ENCODE measurements at places on chromosomes 11 and 22. TPM values are rescaled to one million over a fixed set of nuclear protein-coding genes. Genes with fewer than 3 reads are reported as not detected.

DNA sequence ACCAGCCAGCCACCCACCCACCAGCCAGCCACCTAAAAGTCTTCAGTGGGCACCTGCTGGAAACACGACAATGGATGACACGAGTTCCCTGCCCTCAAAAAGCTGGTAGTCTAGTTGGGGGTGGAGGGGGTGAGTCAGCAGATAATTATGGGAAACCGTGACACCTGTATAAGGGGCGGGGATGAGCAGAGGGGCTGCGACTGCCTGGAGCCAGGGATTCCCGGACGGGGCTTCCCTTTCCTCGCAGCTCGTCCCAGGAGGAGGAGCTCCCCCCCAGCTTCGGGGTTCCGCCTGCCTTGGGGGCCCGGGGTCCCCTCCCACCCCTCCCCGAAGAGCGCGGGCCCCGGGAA, 2.3 kb upstream of the RTN4RL2 start:
- no peak for DNase-seq

DNA sequence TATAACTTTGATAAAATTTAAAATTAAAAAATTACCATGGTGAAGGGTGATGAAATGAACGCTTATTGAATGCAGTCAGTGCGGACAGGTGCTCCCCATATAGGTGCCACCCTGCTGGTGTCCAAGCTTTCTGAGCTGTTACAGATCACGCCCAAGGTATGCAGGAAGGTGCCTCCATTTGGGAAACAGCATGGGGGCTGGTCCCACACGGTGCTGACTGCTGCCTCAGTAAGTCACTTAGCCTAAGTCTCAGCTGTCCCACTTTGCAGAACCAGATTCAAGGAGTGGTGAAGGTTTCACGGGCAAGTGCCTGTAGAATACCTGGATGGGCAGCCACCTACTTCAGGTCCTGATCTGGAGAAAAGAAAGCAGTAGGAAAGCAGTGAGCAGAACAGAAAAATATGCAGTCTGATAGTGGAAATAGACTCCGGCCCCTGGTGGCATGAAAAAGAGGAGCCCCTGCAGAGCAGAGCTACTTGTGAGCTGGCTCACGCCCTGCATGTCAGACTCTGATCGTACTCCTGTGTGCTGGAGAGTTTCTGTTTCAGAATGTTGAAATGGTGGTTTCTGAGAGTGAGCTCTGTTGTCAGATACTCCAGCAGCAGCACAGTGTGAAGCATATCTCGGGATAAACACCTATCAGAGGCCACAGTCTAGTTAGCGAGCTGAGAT, 33.2 kb downstream of the ADORA2A start:
- DNase-seq: no peak

The BET1L gene
- 16.3 TPM for total RNA-seq

DNA sequence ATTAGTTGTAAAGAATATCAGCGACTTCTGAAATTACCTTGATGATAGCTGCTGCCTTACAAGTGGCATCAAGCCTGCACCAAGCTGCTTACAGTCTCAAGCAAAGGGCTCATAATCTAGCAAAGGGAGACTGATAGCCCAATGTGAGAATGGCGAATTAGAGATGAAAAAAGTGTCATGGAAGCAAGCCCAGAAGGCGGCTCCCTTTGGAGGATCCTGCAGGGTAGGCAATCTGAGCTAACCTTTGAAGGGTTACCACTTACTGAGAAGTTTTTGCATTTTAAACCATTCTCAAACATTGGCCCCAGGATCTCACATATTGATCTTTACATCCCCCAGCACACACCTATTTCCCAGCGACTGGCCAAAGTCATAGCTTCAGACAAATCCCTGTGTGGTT, 18.5 kb downstream of the GAB2 start:
- DNase-seq: no peak

- peak; percentile 77 for DNase-seq
Measured at GRCh38 chr22:41240377-41241132, at the start of gene CHADL. Gene CHADL (minus strand): TSS chr22:41240931. CDS start chr22:41240881, 50 bp downstream.

- no peak for DNase-seq
Measured at GRCh38 chr11:124893781-124894401, 3.8 kb downstream of the ROBO4 start.

The STIM1 gene
- total RNA-seq: 25.7 TPM

DNA sequence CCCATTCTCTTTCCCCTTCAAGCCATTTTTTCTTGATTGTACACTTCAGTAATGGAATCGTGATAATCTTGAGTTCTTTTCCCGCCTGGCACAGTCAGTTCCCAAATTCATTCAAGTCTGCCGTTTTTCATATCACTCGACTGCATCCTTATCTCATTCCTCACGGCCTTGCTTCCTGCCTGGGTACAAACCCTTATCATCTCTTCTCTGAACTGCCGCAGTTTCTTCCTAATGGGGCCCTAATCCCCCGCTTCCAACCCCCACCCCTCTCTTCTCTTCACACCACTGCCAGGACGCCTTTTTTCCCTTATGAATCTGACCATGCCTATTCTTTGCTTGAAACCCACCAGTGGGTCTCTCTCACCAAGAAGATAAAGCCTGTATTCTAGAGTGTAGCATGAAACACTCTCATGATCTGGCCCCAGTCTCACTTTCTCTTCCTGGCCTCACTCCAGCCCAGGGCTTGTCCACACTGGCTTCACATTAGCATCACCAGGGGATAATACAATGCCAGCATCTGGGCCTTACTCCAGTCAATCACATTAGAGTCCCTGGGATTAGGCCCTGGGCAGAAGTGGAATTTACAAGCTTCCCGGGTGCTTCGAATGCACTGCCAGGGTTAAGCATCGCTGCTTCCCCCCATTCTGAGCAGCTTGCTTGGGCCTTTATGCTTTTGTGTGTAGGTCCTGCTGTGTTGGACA, 102.1 kb downstream of the FBXO7 start:
- DNase-seq: no peak

DNA sequence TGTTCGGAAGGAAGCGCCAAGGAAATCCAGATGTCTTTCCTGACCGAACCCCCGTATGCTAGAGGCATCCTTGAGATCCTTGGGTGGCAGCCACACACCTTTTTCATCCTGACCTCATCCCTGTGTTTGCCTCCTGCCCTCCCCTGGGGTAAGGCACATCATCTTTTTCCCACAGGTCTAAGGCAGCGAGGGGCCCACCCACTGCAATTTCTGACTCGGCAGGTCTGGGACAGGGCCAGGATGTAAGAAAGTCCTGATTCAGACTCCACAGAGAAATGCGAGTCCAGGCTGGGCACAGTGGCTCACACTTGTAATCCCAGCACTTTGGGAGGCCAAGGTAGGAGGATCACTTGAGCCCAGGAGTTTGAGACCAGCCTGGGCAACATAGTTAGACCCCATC, 10.5 kb downstream of the ZMAT5 start:
- DNase-seq: no peak

DNA sequence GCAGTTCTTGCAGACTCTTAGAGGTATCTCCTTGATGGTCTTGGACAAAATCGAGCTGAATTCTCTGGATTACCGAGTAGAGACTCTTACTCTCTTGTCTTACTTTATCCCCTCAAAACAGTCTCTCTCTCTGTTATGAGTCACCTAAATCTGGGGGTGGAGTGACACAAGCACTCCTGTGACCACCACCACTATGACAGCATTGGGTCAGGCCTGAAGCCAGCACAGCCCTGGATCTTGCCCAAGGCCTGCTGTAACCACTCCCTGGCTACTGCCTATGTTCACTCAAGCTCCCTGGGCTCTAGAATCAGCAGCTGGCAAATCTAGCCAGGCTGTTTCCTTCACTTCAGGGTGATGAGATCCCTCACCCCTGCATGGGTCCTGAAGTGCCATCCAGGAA, 662.5 kb downstream of the LUZP2 start:
- no peak for DNase-seq

- no peak for DNase-seq
Measured at GRCh38 chr11:124915541-124916369, 3.3 kb upstream of the HEPN1 start.

GRCh38 chr11:3109434-3109833, 52.2 kb upstream of the CARS1 start:
- DNase-seq: no peak

DNA sequence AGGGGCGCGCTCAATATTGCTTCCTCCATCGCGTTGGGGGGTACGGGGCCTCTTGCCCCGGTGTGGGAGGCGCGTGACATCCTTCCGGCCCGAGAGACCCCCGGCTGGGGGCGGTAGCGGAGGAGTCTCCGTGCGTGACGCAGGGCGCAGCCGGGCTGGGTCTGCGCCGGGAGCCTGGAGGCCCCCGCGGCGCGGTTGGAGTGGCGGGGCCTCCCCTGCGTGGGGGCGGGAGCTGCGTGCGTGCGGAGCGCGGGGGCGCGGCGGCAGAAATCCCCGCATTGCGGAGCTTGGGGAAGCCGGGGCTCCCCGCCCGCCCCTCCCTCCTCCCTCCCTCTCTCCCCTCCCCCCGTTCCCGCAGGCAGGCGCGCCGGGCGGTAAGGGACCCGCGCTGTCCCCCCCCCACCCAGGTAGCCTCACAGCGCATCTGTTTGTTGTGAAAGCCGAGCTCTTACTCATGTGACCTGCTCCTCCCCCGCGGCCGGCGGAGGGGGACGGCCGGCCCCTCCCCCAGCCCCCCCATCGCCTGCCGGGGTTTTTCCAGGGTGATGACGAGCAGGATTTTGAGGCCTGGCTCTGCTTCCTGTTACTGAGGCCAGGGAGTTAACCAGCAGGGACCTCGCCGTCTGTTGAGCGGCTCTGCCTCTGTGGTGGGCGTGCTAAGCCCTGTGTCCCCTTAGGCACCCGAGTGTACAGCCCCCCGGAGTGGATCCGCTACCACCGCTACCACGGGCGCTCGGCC, 1.6 kb downstream of the PIM3 start:
- DNase-seq: peak; percentile 87

- DNase-seq: no peak
Measured at GRCh38 chr11:21894492-21894891, 298.4 kb upstream of the ANO5 start.
